ENCODE measurements at places on chromosomes 11 and 22.

GRCh38 chr11:61951484-61952135 lies 1.5 kb downstream of the BEST1 start:
- no peak for DNase-seq

DNA sequence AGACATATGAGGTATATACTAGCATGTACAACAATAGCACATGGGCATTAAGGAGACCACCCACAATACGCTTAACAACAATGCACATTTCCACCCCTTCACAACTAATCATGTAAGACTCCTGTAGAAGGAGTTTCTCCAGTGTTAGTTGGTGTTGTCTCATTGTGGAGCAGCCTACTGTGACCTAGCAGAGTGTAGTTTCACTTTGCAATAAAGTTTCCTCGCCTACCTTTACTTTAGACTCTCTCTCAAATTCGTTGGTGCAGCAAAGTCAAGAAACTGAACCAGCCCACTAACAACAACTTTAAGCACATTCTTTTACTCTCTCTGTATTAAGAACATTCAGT lies 863.6 kb downstream of the FAM181B start:
- DNase-seq, result no peak

DNA sequence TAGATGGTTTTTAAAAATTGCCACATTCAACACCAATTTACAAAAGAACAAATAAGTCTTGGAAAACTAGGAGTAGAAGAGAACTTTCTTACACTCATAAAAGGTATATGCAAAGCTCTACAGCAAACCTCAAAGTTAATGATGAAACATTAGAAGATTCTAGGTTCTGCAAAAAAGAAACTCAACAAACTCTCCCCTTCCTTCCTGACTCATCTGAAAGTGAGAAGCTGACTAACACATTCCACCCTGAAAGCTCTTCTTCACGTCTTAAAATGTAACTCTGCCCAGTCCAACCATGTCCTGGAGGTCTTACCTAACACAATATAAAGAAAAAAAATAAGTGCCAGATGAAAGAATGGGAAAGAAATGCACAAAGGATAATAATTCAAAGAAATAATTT lies 218.9 kb upstream of the ISX start:
- no peak for DNase-seq

GRCh38 chr11:131838016-131838415 lies 467.6 kb downstream of the NTM start:
- no peak for DNase-seq

GRCh38 chr11:77109236-77110019 lies 6.8 kb downstream of the OMP start:
- no peak for DNase-seq

DNA sequence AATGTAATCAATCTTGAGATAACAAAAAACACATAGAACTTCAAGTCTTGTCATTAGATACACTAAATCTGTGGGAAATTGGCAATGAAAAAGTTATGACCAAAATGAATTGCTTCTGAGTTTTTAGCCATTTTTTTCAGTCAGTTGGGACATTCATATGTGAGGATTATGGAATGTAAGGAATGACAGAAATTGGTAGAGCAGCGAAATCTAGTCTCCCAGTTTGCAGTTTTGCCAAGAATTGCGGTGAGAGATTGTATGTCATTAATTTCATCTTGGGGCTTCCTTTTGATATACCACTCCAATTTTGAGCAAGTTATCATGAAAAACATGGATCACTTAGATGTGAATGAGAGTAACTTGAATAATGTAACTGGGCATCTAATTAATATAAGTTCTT lies 49.9 kb downstream of the SIK2 start:
- no peak for DNase-seq

DNA sequence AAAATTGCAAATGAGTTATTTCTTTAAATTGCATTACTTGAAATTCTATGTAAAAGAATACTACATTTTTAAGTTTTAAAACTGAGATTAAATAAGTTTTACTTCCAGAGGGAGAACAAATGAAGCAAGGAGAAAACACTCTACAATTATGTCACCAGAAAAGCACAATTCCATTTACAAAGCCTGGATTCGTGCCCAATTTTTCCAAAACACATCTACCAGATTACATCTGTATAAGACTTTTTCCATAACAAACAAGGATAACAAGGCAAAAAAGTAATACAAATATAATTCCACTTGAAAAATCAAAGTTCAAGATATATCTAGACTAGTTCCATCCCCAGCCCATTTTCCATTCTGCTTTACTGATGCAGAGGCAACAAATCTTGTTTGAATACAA lies 40.5 kb downstream of the MTMR2 start:
- DNase-seq, result no peak

DNA sequence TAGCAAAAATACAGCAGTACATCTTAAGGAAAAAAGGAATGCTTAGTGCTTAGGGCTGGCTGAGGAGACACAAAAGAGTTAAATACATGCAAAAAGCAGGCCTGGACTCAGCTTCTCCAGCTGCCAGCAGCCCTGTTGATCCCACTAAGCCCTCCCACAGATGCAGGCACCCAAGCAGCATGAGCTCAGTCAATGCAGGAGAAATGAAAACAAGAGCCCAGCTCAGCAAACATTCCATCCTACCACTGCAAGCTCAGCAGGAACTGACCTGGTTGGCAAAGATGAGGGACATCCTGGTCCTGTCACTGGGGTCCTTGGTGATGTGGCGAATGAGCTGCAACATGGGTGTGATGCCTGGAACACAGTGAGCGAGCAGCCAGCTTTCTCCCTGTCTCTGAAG lies 5.8 kb downstream of the CYB5R2 start:
- DNase-seq, result no peak

DNA sequence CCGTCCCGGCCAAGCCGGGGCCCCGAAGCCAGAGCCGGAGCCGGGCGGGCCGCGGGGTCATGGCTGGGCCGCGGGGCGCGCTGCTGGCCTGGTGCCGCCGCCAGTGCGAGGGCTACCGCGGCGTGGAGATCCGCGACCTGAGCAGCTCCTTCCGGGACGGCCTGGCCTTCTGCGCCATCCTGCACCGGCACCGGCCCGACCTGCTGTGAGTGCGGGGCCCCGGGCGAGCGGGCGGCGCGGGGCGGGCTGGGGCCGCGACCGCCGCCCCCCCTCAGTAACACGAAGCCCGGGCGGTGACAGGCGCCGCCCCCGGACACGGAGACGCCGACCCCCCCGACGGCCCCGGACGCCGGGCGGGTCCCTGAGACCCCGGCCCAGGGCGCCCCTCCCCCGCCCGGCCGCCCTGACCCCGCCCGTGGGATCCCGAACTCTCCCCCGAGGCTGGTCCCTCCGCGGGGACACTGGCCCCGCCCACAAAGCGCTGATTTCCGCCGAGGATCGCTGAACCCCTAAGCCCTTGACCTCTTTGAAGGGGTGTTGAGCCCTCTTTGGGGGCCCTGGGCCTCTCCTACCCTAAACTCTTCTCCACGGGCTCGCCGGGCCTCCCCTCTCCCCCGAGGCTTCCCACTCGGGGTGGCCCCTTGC lies 389 bp downstream of the MICALL1 start:
- no peak for DNase-seq

DNA sequence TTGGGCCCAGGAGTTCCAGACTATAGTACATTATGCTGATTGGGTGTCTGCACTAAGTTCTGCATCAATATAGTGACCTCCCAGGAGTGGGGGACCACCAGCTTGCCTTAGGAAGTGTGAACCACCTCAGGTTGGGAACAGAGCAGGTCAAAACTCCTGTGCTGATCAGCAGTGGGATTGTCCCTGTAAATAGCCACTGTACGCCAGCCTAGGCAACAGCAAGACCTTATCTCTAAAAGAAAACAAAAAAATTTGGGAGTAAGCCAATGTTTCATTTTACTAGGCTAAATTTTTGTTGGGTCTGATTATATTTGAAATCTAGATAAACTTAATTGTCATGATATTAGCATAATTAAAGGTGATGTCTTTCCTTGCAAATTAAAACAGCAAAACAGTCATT lies 3.4 kb downstream of the DEPDC5 start:
- DNase-seq, result no peak
